ENCODE measurements at places on chromosomes 7 and 10.
A peak's percentile ranks its signal among the peaks of the same experiment; 100 is the strongest.

DNA sequence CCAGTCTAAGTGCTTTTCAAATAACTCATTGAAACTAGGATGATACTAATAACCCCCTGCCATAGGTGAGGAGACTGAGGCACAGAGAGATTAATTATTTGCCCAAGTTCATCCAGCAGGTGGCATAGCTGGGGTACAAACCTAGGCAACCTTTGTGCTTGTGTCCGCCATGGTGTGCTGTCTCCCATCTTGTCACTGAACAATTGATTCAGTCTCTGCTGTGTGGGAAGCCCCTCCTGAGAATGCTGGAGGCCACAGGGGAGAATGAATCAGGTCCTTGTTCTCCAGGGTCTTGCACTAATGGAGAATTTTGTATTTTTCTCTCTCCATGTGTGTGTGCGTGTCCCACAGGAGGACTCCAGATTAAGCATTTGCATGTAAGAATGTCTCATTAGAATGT is 15.8 kb upstream of the TMEM236 start:
- DNase-seq: no peak

GRCh38 chr7:137798073-137798763 is 48.6 kb downstream of the DGKI start:
- no peak for DNase-seq

DNA sequence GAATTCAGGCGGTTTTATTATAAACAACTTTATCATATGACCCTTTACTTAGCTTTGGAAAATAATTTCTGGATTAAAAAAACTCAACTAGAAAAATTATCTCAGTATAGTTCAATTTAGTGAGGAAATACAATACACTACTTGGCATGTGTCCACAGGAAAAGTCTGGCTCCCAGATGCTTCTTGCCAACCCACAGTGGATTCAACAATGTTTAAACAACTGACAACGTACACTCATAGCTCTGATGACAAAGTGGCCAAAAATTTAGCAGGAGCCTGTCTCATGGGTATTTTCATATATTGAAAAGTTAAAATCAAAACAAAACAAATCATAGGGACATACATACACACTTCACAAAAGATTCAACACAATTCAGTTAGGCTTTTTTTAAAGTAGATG is 158.8 kb downstream of the SKAP2 start:
- DNase-seq: peak; percentile 90

DNA sequence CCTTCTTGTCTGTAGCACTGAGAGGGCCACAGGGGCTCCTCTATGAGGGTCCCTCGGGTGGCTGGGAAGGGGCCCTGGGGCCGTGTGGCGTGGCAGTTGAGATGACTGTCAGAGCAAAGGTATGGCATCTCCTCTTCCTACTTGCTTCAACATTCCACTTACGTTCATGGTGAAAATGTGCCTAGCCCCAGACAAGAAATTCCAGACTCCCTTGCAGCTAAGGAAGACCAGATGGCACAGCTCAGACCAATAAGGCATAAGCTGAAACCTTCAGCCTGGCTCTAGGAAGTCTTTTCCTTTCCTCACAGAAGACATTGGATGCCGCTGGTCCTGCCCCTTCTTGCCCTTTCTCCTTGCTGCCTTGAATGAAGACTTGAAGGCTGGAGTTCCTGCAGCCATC is 57.4 kb downstream of the ZNF503 start:
- DNase-seq: no peak

- DNase-seq: no peak
Measured at GRCh38 chr10:109838592-109839244, 84.6 kb downstream of the XPNPEP1 start.

GRCh38 chr7:1590887-1591286 is 21.1 kb upstream of the PSMG3 start:
- no peak for DNase-seq

DNA sequence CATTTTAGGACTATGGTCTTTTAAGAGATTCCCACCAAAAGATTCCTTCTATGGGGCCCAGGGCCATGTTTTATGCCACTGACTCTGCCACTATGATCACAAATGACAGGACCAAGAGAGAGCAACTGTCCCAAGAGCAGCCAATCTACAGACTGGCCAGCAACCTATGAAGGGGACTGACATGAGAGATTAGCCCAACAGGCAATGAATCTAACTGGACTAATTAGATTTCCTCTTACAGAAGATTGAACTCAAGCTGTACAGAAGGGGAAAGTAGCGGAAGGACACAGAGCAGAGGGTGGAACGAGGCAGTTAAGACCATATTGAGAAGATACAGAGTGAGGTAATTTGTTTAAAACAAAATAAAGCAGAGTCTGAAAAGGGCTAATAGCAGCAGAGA is 25.8 kb downstream of the ZNF800 start:
- DNase-seq: no peak

- DNase-seq: no peak
Measured at GRCh38 chr7:120742372-120742771, 115.6 kb downstream of the TSPAN12 start.

Data from kidney capillary endothelial cell (primary cell).